Omental fat pad (tissue), 4 donors: ENCODE measurements at places on chromosomes 3 and 15. TPM values are rescaled to one million over a fixed set of nuclear protein-coding genes. Genes with fewer than 3 reads are reported as not detected.

DNA sequence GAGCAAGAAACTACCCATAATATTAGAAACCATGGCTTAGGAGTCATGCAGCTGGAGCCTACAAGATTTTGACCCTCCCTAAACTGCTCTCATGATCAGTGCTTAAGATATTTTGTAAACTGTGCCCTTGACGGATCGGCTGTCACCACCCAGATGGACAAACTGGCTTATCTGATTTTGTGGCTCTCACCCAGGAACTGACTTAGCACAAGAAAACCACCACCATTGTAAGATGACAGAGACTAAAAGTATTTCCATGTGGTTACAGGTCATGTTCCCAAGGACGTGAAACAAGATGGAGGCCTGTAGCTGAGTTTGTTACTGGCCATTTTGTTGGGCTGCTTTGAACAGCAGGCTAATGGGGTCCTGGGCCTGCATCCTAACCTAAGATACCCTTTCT is 940.9 kb downstream of the OTOL1 start:
- no peak for DNase-seq

DNA sequence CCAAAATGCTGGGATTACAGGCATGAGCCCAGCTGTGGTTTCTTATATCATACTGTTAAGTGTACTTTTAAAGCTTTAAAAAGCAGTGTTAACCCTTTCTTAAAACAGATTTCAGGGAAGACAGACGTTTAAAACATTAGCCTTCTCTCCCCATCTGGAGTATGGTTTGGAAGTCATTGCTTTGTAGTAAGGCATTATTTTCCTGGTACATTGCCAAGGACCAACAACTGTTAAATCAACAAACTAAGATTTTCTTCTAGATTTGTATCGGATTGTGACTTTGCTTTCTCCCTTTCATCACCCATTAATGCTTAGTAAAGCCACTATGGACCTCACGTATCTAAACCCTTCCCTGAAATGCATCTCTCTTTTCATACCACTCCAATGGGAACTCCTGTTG is 50.5 kb downstream of the UBE2E1 start:
- DNase-seq: no peak

- no peak for DNase-seq
These were observed 95.7 kb downstream of the DLG1 start for GRCh38 chr3:197202694-197203093.

GRCh38 chr3:196175722-196176121 is 35.5 kb downstream of the ZDHHC19 start:
- DNase-seq: no peak

GRCh38 chr15:38471974-38472373 is 18.0 kb downstream of the FAM98B start:
- DNase-seq: no peak

DNA sequence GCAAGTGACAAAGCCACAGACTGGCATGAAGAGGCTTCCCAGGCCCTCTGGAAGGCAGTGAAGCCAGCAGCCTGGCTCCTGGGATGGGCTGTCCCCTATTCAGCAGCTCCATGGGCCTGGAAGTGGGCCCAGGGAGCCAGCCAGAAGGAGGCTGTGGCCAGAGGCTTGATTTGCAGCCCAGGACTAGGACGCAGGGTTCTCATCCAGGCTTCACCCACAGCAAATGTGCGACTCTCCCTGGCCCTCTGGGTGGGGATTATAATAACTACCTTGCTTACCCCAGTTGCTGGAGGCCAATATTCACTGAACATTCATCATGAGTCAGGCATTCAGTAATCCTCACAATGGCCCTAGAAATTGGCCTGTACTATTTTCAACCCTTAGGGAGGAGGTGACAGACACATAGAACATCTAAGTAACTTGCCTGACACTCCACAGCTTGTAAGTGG is 24.6 kb upstream of the SRP14 start:
- no peak for DNase-seq

CSPG5 gene
- total RNA-seq: 0.47 TPM
